Endothelial cell (in vitro differentiated cells): ENCODE measurements at places on chromosomes 13 and 19. TPM values are rescaled to one million over a fixed set of nuclear protein-coding genes. Genes with fewer than 3 reads are reported as not detected.

Gene MCF2L
- 16.5 TPM for total RNA-seq

DNA sequence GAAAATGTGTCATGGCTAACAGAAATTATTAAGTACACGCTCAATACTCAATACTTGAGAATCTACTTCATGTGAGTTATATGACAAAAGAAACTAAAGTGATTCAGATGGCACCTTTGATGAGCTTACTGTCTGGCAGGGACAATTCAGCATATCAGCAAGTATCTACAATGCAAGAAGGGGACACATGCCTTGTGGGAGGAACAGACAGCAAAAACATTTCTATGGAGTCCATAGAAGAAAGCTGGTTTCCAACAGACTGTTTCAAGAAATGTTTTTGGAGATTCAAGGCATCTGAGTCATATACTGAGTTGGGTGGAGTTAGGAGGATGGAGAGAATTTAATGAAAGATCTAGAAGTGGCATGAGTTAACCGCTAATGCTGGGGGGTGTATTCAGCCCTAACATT is 54.7 kb downstream of the MBNL2 start:
- no peak for DNase-seq

DNA sequence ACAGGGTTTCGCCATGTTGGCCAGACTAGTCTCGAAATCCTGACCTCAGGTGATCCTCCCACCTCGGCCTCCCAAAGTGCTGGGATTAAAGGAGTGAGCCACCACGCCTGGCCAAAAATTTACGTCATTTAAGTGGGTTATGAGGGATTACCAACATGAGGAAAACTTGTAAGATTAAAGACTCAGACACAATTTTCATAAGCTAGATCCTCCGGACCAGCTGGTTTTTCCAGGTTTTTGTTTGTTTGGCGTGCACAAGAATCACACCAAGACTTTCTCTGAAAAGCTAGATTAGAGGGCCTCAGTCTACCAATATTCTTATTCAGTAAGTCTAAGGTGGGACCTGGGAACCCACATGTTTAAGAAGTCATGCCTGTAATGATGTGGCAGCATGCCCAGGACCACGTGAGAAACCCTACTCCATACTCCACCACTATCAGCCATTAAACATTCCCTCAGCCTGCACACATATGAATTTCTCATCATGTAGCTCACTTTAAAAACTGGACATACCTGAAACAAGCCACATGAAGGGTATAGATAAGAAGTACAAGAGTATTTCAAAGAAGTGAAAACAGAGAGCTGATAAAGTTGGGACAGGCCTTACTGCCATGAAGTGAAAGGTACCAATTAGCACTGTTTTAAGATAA is 25.7 kb downstream of the DIAPH3 start:
- DNase-seq, result no peak

GRCh38 chr13:53336441-53337160 is 308.0 kb downstream of the OLFM4 start:
- no peak for DNase-seq

GRCh38 chr19:55901369-55902079 is 30.6 kb downstream of the NLRP13 start:
- no peak for DNase-seq

DNA sequence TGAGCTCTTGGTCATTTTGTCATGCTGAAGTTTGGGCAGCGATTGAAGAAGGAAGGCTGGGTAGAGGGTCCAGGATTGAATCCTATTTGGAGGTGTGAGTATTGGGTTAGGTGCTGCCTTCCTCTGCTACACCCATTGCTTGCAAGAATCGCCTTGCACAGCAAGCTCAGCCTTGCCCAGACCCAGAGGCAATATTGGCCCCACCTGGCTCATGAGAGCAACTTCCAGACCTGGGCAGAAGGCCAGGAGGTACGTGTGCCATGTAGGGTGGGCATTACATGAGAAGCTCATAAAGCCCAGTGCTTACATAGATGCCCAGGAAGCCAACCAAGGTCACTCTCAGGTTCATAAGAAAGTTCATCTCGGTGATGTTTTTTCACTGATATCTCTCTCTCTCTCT is 718.0 kb downstream of the EFNB2 start:
- no peak for DNase-seq

DNA sequence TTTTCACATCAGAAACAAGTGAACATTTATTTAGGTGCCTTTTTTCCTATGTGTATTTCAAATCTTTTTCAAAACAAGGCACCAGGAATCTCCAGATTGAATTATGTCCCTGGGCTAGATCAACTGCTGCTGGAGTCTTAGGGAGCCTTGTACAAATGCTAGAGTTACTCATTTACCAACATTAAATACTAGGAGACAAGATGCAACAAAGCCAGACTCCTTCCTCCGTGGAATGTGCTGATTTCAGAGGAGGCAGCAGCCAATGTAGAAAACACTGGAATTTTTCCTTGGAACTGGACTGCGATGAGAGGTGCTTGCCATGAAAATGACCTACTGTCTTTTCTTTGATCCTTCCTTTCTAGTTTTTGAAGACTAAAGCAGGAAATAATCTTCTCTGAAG is 1514.7 kb upstream of the MIR17HG start:
- no peak for DNase-seq
